ENCODE measurements at places on chromosomes 3 and 15.

- DNase-seq, result no peak
Observed at GRCh38 chr15:62115847-62116246, 49.1 kb downstream of the C2CD4A start.

DNA sequence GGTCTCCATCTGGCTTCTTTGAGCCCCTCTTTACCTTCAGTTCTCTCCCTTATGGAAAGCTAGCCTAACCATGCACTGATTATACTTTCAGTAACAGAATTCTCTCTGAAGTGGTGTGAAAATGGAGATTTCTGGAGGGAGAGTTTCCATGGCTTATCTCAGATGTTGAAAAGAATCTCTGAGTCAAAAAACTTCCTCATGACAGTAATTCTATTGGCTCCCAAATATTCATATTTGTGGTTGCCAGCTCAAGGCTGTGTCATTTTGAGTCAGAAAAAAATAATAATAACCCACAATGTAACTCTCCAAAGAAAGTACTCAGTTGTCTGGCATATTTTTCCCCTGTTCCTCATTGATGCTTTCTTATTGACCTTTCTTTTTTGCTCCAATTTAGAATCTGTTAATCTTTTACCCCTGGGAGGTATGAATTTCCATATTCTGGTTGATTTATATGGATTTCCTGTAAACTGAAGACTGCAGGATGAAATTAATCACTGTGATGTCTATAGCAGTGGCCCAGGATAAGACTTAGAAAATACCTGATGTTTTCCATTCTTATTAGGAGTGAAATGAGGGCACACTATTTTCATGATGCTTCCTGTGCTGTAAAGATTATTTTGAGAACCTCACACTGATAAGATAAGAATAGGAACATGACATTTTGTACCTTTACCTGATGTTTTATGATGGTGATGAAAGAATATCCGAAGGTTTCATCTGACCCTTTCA is 149.5 kb upstream of the EPHA3 start:
- DNase-seq, result no peak

DNA sequence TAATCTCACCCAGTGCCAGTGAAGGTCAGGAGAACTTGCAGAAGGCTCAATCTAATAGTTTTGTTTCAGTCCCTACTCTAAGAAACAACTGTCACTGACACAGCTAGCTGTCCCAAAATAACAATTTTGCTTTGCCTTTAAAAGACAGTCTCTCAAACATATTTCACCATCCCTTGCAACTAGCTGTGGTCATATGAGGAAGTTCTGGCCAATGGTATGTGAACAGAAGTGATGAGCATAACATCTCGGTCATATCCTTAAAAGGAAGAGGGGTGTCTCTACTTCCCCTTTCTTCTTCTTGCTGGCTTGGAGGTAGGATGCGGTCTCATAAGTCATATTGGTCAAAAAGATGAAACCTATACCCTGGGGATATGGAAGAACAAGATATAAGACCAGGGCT is 198.1 kb downstream of the NEK10 start:
- no peak for DNase-seq

GRCh38 chr3:125194849-125195601 is 17.5 kb downstream of the SLC12A8 start:
- DNase-seq, result no peak

- DNase-seq, result no peak
Observed at GRCh38 chr3:160065282-160065681, 76.6 kb downstream of the IL12A start.

- peak; percentile 39 for DNase-seq
Observed at GRCh38 chr3:105752791-105753415, 115.9 kb downstream of the CBLB start.

DNA sequence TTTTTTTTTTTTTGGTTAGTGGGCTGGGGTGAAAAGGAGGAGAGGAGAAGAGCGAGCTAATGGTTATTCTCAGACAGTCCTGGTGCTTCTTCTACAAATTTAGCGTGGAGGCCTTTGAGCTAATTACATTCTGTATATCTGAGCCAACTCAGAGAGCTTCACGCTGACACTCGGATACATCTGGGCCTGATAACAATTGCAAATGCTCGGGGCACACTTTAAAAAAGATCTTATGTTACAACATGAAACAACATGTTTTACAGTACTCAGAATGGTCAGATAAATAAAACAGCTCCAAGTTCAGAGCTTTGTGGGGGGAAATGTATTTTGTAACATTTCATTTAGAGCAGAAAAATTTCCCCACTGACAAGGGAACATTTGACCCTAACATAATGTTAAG is 966.9 kb upstream of the NR2F2 start:
- DNase-seq, result no peak

DNA sequence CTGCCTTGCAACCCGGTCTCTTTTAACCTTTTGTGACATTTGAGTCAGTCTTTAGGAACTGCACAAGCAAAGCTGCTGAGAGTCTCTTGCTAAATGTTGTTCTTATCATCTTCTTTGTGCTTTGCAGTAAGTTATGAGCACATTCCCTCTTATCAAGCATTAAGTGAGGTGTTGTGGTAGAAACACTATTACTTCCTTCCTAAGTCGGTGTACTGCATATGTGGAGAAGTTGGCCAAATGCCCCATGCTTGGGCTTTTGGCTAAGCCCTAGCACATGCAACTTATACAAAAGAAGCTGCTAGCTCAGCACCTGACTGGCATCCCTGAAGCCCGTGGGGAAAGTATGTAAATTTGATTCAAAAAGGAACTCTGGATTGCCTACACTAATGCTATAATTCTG is 136.5 kb upstream of the RBMS3 start:
- DNase-seq, result no peak

DNA sequence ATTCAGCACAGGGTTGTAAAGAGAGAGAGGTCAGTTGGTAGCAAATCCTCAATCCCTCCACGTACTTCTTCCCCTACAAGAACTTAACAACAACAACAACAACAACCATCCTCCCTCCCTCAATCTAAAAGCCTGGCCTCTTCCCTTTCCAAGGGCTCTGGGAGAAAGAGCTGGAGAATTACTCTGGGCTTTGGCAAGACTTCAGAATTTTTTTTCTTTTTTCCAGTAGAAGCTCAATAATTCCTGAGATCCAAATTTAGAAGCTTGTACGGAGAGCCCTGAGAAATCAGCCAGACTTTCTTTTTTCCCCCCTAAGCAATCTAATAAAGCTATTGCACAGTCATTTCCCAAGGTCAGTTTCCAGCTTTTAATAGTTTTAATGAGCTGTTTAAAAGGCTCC is 95.8 kb upstream of the CACNA2D3 start:
- no peak for DNase-seq

GRCh38 chr3:14404186-14404585 is 1.8 kb downstream of the SLC6A6 start:
- no peak for DNase-seq

DNA sequence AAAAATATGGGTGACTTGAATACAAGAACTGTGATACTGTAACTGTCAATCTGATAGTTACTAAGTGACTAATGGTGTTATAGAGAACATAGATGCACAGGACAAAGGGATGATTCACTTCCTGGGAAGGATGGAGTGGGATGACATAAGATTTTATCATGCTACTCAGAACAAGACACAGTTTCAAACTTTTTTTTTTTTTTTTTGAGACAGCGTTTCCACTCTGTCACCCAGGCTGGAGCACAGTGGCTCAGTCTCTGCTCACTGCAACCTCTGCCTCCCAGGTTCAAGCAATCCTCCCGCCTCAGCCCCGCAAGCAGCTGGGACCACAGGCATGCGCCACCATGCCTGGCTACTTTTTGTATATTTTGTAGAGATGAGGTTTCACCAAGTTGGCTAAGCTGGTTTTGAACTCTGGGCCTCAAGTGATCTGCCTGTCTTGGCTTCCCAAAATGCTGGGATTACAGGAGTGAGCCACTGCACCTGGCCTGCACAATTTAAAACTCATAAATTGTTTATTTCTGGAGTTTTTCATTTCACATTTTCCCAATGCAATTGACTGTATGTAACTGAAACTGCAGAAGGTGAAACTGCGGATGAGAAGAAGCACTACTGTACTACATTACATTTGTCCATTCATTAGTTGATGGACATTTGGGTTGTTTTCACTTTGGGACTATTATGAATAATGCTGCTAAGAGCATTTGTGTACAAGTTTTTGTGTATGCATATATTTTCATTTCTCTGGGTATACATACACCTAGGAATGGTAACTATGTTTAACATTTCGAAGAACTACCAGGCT is 40.6 kb downstream of the ADIPOQ start:
- DNase-seq, result no peak

Measured in CD4-positive, alpha-beta T cell (primary cell).